Memory B cell (primary cell): ENCODE measurements at places on chromosomes 12 and 14.

DNA sequence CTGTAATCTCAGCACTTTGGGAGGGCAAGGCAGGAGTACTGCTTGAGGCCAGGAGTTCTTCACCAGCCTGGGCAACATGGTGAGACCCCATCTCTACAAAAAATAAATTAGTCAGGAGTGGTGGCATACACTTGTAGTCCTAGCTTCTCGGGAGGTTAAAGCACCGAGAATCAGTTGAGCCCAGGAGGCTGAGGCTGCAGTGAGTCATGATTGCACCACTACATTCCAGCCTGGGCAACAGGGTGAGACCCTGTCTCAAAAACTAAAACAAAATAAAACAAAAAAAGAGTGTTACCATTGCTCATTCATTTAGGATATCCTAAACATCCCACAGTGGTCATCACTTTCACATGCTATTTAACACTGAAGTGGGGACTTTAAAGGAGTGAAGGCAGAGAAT is 7.8 kb downstream of the NEK9 start:
- no peak for DNase-seq

- DNase-seq, result peak; percentile 44
These were observed 2.0 kb upstream of the ART4 start for GRCh38 chr12:14845350-14845750.

GRCh38 chr14:91358654-91359220 is 58.9 kb downstream of the CCDC88C start:
- no peak for DNase-seq

DNA sequence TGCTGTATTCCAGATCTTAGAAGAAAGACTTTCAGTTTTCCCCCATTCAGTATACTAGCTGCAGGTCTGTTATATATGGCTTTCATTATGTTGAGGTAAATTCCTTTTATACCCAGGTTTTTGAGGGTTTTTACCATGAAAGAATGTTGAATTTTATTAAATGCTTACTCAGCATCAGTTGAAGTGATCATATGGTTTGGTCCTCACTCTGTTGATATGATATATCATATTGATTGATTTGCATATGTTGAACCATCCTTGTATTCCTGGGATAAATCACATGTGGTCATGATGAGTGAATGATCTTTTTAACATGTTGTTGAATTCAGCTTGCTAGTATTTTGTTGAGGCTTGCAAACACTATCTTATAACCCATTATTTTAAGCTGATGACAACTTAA is 96.7 kb downstream of the TRMT5 start:
- no peak for DNase-seq

DNA sequence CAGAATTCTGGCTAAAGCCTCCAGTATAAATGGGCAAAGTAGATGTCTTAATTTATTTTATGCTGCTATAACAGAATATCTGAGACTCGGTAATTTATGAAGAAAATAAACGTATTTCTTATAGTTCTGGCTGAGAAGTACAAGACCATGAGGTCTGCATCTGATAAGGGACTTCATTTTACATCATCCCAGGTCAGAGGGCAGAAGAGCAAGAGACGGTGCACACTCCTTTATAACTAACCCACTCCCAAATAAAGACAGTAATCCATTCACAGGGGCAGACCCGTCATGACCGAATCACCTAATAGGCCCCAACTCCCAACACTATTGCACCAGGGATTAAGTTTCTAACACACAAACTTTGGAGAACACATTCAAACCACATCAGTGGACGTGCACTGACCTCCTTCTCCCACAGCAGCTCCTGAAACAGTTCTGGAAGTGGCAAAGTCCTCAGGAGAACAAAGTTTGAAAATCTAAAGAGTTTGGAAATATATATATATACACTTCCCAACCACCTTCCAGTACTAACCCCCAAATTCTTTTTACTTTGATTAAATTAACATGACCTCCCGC is 116.5 kb downstream of the MED13L start:
- no peak for DNase-seq

- DNase-seq, result no peak
These were observed 30.1 kb downstream of the TCHP start for GRCh38 chr12:109930028-109930800.

- DNase-seq, result no peak
These were observed 33.4 kb upstream of the FAM181A start for GRCh38 chr14:93893661-93894261.

- no peak for DNase-seq
These were observed 35.5 kb upstream of the RFLNA start for GRCh38 chr12:124259154-124260066.

DNA sequence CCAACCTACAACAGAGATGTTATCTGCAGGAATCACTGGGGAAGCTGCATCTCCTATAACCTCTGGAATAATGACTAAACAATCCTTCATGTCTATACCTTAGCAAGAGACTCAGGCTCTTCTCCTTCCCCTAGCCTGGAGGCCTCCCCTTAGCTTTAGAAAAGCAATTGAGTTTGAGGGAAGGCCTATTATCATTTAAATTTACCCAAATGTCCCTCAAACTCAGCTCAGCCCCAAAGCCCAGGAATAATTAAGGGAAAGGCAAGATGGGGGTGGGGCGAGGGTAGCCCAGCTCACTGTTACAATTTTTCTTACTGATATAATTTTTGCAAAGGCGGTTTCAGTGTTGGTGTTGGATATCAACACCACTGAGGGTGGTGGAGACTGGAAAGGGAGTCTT is 151.4 kb upstream of the EEA1 start:
- no peak for DNase-seq

DNA sequence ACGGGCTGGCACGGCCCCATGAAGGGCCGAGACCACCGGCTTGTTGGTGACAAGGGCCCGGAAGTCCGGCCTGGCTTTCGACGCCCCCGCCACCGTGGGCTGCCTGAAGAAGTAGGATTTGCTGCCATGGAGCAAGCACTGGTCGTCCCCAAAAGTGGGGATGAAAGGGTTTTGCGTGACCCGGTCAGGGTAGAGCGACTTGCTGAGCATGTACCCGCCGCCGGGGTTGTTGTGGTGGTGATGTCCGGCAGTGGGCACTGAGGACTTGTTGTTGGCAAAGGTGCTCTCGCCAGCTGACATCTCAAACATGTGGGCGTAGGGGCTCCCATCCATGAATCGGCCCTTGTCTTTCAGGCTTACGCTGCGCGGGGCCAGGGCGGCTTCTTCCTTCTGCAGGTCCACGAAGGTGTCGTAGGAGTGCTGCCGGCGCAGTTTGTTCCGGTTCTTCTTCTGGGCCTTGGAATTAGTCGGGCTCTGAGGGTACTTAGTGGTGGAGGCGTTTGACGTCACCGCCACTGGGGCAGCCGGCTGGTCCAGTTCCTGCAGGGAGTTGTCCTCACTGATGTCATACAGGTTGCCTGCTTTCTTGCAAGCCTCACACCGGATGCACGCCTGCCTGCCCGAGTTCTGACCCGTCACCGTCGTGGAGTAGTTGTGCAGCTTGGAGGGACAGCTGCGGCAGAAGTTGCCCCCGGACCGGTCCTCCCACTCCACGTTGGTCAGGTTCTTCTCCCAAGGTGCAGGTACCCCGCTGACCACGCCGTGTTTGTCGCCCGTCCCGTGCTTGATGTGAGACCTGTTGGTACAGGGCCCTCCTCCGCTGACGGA is 366.6 kb downstream of the EMP1 start:
- DNase-seq, result no peak

- no peak for DNase-seq
These were observed 168.4 kb upstream of the LRIG3 start for GRCh38 chr12:59088673-59089072.

- no peak for DNase-seq
These were observed 14.2 kb upstream of the PLEK2 start for GRCh38 chr14:67426161-67426560.

DNA sequence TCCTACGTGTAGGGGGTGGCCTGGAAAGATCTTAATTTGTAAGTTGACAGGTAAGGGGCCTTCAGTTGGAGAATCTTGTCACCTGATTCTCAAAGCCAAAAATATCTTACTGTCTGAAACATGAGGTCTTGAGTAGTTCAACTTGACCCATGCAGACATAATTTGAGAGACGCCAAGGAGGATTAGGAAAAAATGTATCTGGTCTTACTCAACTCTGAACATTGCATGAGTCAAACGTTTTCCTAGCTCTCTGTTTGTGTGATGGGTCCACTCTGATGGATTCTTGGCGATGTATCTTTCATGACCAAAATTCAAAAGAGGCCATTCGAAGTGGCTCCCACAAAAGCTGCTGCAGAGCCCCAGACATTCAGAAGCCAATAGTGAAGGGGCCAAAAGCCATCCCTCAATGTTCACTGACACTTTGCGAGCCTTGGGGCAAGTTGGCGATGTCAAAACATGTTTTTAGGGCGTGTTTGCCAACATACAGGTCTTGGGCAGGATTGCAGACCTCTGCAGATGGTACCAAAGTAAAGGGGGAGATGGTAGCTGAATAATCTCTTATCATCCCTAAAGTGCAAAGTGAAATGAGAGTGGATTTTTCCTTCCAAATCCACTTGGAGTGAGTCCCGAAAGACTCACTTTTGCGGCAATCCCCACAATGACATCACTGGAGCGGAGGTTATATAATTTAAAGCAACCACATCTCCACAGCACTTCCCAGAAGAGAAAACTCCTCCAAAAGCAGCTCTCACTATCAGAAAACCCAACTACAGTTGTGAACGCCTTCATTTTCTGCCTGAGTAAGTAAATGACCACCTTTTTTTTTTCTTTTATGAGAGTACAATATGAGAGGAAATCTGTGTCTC is at the start of gene BDKRB1:
TSS of gene BDKRB1 (plus strand) at position 710 of the 866 bp plus-strand sequence. CDS start 7,473 bp downstream, outside the sequence.
- DNase-seq, result no peak

- DNase-seq, result peak; percentile 25
These were observed 57.9 kb downstream of the PPP2R5C start for GRCh38 chr14:101819251-101819990.

GRCh38 chr12:22687361-22688076 is 62.5 kb downstream of the ETNK1 start:
- no peak for DNase-seq

DNA sequence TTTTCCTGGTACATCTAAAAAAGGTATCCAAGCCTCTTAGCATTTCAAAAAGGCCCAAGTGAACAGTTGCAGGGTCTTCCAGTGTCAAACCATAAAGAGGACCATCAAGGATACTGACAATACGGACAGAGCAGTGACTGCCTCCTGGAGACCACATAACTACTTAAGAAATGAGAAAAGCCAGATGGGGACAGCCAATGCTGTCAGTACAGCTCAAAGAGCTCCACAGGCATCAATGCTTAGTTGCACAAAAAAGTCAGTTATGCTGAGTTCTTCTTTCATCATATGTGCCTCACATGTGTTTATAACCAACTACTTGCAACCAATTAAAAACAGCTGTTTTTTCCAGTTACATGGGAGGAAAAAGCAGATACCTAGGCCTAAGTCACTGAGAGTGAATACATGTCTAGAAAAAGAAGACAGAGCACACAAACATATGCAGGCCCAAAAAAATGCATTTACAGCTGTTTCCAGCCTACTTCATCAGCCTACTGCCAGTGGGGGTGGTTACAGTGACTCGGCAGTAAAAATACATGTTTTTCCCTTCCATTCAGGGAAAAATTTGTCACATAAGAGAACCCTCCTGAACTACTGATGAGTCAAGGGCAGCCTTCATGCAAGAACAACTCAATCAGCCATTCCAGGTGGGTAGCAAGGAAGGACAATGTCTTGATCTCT is 84.0 kb downstream of the DCAF5 start:
- DNase-seq, result no peak

DNA sequence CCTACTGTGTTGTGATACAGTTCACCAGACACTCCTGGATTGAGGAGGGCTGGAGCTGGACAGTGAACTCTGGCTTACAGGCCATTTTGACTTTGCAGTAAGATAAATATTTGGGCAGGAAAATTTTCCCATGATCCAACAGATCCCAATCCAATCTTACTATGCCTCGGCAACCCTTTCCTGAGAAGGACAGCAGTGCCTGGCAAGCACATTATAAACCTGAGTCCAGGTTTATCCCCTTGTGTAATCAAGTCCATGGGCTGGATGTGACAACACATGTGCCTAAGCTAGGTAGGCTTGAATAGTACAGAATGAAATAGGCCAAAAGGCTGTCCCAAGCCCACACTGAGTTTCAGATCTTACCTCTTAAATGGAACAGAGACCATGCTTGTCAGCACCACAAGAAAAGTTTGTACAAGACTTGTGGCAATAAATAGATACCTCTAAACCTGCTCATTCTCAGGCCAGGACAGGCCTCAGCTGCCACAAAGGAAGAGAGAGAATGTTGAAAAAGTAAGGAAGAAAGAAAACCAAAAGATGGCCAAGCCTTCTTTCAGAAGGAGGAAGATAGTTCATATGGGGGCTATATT is 34.9 kb downstream of the CREBL2 start:
- DNase-seq, result no peak

- DNase-seq, result no peak
These were observed 1.6 kb upstream of the SLC7A8 start for GRCh38 chr14:23185063-23185462.

GRCh38 chr14:104284107-104284592 is 145.8 kb downstream of the KIF26A start:
- no peak for DNase-seq

DNA sequence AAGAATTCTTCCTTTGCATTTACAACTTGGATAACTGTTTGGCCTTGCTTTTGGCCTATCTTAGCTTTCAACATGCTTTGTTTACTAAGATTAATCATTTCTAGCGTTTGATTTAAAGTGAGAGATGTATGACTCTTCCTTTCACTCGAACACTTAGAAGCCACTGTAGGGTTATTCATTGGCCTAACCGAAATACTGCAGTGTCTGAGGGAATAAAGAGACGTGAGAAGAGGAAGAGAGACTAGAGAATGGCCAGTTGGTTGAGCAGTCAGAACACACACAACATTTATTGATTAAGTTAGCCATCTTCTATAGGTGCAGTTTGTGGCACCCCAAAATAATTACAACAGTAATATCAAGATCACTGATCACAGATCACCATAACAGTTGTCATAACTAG is 62.3 kb upstream of the CCDC175 start:
- no peak for DNase-seq

GRCh38 chr14:53011053-53011462 is 60.2 kb upstream of the FERMT2 start:
- no peak for DNase-seq

DNA sequence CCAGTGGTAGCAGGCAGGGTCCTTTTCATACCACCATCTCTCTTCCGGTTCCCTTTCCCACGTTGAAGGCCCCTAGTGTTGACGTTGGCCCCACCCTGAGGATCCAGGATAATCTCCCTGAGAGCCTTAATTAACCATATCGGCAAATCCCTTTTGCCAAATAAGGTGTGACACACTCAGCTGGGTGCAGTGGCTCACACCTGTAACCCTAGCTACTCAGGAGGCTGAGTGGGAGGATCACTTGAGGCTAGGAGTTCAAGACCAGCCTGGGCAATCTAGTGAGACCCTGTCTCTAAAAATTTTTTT is 2.8 kb upstream of the TMEM119 start:
- DNase-seq, result no peak

GRCh38 chr12:9636851-9637206 is 29.1 kb upstream of the KLRB1 start:
- DNase-seq, result no peak

GRCh38 chr12:131836193-131836592 is 8.0 kb downstream of the MMP17 start:
- DNase-seq, result no peak

GRCh38 chr12:75754698-75755097 is 243.3 kb upstream of the KRR1 start:
- DNase-seq, result no peak

GRCh38 chr12:132222096-132222807 is 78.0 kb downstream of the NOC4L start:
- DNase-seq, result peak; percentile 61

- no peak for DNase-seq
These were observed 424.2 kb downstream of the ETNK1 start for GRCh38 chr12:23049180-23049579.

GRCh38 chr14:96162265-96162664 is 42.4 kb upstream of the BDKRB2 start:
- DNase-seq, result no peak
